ENCODE measurements at places on chromosomes 2 and 18. TPM values are rescaled to one million over a fixed set of nuclear protein-coding genes. Genes with fewer than 3 reads are reported as not detected.

Gene LRPPRC
- total RNA-seq, result 167 TPM

Gene G6PC2
- not detected for total RNA-seq

Gene UGT1A3
- total RNA-seq, result not detected

- DNase-seq, result no peak
These were observed 563.4 kb downstream of the LRRTM4 start for GRCh38 chr2:76958749-76959148.

GRCh38 chr2:172606285-172606684, 50.4 kb downstream of the PDK1 start:
- no peak for DNase-seq

- no peak for DNase-seq
These were observed 60.2 kb upstream of the TXNDC2 start for GRCh38 chr18:9825571-9826073.

GRCh38 chr18:48975120-48975816, 24.5 kb upstream of the SMAD7 start:
- no peak for DNase-seq

DNA sequence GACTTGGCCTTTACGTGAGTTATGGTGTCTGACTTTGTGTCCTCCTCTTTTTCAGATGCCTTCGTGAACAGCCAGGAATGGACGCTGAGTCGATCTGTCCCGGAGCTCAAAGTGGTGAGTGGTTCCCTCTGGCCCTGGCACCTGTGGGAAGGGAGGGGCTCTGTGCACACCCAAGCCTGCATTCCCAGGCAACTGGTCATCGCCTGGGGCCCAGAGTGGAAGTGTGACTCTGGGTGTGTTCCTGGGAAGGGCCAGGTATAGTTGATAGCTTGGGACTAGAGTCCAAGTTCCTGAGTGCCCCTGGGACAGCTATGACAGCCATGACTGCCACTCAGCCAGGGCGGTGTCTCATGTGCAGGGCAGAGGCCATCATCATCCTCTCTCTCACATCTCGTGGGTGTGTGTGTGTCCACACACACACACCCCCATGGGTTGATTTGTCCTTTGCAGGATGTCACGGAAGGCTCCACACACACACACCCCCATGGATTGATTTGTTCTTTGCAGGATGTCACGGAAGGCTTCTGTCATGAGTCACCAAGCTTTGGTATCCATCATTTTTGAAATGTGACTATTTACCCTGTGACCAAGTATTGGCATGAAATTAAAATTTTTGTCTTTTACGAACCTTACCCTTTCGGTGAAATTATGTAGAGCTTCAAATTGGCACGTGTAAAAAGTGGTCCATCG, 215.4 kb downstream of the AGAP1 start:
- DNase-seq, result no peak

DNA sequence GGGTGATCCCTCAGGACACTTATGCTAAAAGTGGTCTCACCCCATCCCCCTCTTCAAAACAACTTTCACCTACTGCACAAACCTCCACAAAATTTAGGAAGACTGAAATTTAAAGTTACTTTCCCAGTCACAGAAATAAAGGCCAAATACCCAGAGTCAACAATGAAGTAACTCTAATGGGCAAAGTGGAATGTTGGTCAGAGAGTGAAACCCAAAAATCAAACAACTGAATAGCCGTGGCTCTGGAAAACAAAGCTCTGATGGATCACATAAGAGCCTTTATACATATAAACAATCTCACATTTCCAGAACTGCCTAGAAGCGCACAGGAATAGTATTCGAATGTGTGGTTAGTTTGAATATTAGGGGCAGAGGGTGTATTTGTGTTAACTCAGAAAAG, 4.7 kb downstream of the ACVR1 start:
- DNase-seq, result no peak

DNA sequence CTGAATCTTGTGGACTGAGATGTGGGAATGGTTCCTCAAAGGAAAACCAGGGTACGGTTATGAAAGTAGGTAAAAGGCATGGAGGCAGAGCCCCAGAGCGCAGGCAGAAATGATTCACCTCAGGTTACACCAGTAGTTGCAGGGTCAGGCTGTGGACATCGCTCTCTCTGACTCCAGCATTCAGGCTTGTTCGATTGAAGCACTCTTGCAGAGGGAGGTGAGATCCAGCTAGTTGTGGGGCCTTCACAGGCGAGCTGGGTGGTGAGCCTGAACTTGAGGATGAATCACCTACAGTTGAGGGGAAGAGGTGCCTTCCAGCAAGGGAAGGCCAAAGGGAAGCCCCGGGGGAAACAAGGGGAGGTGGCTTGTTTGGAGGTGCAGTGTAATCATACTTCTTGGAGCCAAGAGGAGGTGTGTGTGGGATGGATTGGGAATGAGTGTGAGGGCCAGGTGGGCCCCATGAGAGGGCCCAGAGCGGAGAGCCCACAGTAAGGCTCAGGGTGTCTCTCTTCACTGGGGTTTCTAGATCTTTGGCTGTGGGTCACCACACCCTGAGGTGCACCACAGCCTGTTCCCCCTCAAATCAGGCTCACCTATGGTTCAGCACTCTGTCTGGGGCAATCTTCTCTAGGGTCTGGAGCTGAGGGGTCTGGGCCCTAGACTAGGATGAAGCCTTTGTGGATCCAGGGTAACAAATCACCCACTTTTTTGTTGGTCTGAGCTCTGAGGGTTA, 48.5 kb upstream of the MCFD2 start:
- no peak for DNase-seq

- DNase-seq, result no peak
These were observed 342.5 kb upstream of the NXPH2 start for GRCh38 chr2:139122711-139123158.

DNA sequence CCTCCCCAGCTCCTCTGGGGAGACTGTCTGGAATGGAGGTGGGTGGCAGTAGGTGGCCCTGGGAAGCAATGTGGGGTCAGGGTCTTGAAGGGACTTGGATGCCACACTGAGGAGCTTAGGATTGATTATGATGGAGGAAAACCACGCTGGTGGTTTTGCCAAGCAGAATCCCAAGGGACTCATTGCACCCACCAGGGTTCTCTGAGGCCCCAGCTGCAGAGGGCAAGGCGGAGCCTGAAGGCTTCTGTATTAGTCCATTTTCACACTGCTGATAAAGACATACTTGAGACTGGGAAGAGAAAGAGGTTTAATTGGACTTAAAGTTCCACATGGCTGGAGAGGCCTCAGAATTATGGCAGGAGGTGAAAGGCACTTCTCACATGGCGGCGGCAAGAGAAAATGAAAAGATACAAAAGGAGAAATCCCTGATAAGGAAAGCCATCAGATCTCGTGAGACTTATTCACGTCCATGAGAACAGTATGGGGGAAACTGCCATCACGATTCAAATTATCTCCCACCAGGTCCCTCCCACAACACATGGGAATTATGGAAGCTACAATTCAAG, 87.2 kb upstream of the YWHAQ start:
- no peak for DNase-seq

Data from H1 (cell line).